Dorsolateral prefrontal cortex (tissue), 122 donors: ENCODE measurements at places on chromosomes 5 and 9.

- no peak for DNase-seq
Observed at GRCh38 chr9:98627296-98627695, 81.4 kb downstream of the GABBR2 start.

GRCh38 chr5:157100140-157100679 is 8.6 kb downstream of the HAVCR2 start:
- no peak for DNase-seq

DNA sequence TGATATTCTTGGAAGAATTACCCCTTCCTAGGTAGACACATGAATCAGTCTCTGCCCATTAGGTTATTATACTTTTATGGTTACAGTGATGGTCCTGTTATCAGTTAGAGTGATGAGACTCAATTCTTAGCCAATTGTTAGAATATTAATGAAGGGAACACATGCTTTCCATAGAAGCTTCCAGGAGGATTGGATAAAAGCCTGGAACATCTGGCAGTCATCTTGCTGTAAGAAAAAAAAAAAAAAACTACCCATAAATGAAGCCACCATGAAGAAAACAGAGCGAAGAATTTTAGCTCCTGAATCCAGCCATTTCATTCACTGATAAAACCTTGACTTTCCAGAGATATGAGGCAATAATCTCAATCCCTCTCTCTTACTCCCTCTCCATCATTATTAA is 262.5 kb upstream of the GRIN3A start:
- no peak for DNase-seq

DNA sequence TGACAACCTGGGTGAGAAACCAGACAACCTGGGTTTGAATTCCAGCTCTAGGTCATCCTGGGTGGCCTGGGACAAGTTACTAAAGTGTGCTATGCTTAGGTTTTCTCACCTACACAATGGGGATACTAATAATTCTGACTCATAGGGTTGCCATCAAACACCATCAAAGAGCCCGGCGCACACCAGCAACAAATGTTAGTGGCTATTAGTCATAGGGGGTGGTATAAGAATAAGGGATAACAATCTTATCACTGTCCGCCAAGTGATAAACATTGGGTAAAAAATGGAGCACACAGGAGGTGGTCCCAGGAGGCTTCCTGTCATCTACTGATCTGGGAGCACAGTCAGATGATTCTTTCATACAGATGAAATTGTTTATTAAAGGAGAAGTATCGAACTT is 61.4 kb upstream of the AFAP1L1 start:
- no peak for DNase-seq

DNA sequence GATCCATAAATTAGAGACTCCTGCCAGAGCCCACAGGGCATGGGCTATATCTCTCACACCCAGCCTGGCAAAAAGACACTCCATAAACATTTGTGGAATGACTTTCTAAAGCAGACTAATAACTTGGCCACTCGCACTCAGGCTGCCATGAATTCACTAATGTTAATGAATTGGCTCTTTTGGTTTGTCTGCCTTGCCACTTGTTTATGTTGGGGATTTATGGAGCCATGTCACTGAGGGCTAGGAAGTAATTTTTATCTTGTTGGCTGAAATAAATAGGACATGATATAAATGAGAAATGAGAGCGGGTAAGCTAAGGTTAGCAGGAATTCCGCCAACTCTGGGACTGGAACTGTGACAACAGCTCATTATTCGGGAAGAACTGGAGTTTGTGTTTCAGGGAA is 55.2 kb downstream of the DROSHA start:
- DNase-seq: no peak

- no peak for DNase-seq
Observed at GRCh38 chr5:165928971-165929370, 2362.5 kb upstream of the WWC1 start.

DNA sequence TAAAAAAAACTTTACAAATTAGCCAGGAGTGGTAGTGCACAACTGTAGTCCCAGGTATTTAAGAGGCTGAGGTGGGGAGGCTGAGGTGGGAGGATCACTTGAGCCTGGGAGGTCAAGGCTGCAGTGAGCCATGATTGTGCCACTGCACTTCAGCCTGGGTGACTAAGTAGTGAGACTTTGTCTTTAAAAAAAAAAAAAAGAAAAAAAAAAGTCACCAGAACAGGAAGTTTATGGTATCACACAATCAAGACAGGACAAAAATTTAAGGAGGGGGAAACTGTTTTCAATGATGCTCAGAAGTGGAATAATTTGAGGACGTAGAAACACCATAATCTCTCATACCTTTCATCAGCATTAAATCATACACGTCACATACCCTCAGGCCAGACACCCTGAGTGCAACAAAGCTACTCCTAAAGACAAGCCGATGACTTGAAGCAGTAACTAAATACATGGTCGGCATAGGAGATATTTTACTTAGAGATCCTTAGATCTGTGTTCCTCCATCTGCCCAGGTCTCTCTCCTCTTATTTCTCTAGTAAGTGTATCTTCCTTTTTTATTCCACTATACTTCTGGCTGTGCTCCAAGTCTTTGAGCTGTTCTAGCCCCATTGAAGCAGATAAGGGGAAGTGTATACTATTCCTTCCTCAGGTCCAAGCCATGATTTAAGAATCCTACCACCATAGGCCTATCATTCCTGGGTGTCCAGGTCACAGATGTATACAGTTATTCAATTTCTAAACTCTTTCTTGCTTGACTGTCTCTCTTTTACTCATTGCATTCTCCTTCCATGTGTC is 91.3 kb upstream of the APC start:
- DNase-seq: no peak

GRCh38 chr5:31156631-31157160 is 36.8 kb upstream of the CDH6 start:
- no peak for DNase-seq

DNA sequence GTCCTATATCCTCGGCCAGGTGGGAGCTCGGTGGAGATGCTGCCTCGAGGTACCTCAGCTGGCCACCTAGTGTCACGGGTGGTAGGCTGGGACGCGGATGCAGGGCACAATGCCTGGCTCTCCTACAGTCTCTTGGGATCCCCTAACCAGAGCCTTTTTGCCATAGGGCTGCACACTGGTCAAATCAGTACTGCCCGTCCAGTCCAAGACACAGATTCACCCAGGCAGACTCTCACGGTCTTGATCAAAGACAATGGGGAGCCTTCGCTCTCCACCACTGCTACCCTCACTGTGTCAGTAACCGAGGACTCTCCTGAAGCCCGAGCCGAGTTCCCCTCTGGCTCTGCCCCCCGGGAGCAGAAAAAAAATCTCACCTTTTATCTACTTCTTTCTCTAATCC is 2.0 kb downstream of the PCDHGC3 start:
- DNase-seq: no peak

DNA sequence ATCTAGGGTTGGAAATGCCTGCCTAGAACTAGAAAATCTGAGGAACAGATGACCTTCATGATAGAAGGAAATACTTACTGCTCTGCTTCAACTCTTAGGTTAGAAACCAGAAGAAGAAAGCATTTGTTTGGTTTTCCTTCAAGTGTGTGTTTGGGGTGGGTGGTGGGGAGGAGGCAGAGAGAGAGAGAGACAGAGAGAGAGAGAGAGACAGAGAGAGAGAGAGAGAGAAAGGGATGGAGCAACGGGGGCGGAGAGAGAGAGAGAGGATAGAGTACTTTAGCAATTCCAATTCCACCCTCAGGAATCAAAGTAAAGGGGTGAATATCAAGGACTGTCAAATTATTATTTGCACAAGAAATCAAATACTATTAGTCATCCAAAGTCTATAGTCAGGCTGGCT is 29.2 kb upstream of the GCNT4 start:
- no peak for DNase-seq

GRCh38 chr9:104388071-104388470 is 116.0 kb upstream of the OR13F1 start:
- DNase-seq: no peak

DNA sequence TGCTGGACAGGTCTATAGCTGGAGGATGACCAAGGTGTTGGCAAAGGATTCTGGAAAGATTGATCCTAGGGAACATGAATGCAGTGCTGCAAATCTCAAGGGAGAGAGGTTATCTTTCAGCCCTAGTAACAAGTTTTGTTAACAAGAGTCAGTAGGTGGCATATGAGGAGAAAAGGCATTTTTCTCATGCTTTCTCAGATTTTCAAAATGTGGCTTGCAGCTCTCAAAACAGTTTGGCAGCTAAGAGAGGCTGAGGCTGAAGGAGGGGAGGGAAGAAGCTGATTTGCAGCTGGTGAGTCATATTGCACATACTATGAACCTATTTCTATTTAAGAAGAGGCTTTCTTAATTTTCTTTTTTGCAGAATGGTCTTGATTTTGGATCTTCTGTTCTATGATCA is 64.3 kb upstream of the PCA3 start:
- no peak for DNase-seq

DNA sequence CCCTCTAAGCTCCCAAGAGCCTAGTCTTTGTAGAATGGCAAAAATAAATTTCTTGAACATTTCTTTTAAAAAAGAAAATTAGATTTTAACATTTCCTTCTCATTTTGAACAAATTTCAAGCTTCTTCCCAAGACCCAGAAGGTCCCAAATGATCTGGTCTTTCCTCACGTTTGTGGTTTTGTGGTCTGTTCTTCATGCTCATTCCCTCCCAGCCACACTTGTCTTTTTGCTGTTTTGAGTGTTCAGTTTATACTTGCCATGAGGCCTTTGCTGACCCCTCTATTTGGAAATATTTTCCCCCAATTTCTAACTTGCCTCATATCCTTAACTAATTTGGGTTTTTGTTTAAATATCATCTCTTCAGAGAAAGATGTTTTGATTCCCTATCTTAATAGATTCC is 133.4 kb upstream of the PAPPA start:
- DNase-seq: no peak

- DNase-seq: no peak
Observed at GRCh38 chr9:131012396-131012917, 3.5 kb downstream of the LAMC3 start.

DNA sequence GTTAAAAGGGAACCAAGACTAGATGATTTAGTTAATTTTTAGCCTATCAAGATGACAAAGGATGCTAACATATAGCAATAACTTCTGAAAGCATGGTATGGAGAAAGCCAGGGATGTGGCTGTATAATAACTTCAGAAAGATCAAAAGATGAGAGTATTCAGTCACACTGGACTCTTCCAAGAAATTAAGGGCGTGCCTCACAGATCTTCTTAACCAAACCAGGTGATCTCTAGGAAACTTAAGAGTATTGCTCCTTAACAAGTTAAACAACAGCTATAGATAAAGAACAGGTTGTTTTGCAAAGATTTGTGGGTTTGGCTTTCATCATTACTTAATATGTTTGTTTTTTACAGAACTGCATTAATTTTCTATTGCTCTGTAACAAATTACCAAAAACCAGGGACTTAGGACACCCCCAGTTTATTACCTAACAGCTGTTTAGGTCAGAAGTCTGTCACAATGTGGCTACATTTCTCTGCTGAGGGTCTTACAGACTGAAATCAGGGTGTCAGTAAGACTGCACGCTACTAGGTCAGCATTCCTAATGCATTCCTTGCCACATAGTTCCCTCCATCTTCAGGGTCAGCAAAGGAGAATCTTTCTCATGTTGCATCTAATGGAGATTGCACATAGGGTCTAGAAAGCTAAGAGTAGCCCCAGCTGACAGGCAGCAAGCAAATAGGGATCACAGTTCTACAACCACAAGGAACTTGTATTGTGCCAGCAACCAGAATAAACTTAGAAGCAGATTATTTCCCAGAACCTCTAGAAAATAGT is 113.8 kb downstream of the WDR70 start:
- DNase-seq: no peak

GRCh38 chr5:50853151-50853550 is 186.7 kb downstream of the PARP8 start:
- DNase-seq: no peak

GRCh38 chr5:67425514-67425913 is 228.9 kb upstream of the CD180 start:
- no peak for DNase-seq

DNA sequence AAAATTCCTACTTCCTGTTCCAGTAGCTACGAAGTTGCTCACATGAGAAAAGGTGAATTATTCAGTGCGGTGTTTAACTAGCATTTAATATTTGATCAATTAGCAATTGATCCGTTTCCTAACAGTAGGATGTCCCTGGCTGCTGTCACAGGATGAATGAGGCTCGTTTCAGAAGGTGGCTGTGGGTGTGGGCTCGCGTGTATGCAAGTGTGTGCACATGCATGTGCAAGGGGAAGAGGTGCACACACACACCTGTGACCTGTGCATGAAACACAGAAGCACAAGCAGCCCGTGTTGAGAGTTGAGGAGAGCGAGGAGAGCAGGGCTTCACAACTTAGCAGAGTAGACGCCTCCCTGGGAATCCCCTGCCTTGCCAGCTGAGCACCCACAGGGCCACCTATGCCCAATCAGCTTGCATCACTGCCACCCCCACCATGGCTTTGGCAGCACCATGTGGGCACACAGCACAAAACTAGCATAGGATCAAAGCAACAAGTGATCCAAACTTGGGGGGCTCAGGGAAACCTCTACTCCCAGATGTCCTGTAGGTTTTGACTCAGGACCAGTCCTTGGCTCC is 107.2 kb downstream of the C5orf15 start:
- DNase-seq: no peak

DNA sequence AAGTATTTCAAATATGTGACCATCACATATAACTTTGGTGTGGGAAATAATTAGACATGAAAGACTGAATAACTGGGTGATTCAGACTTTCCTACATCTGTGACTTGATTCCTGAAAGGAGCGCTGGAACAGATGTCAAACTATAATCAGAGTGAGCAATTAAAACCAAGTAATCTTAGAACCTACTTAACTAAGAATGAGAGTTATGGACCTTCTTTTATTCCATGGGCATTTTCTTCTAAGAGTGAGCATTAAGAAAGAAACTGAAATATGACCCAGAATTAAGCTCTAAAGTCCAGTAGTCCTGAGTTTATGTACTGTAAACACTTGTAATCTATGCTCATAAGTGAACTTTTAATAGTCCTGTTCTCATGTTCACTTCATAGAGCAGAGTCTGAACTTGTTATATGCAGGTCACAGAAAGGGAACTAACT is 68.4 kb downstream of the PAM start:
- DNase-seq: no peak

DNA sequence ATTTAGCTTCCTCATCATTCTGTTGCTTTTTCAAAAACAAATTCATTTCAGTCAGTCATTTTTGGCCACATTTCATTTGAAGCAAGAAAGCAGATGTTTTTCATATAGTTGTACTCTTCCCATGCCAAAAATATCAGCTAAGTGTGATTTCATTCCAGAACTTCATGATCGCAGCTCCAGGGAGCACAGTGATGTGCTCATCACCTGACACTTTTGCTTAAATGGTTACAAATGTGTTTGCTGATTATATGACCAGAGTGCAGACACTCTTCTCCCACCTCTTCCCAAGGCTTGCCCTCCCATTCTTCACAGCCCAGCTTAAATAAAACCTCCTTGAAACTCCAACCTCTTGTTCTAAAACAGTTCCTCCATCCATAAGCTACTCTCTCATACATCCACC is 32.6 kb downstream of the GABRB2 start:
- no peak for DNase-seq

GRCh38 chr5:69364414-69364813 is 4.9 kb downstream of the AK6 start:
- DNase-seq: no peak
